ENCODE measurements at places on chromosomes 7 and 10.

- no peak for DNase-seq
Measured at GRCh38 chr10:103929381-103929921, 11.5 kb upstream of the STN1 start.

DNA sequence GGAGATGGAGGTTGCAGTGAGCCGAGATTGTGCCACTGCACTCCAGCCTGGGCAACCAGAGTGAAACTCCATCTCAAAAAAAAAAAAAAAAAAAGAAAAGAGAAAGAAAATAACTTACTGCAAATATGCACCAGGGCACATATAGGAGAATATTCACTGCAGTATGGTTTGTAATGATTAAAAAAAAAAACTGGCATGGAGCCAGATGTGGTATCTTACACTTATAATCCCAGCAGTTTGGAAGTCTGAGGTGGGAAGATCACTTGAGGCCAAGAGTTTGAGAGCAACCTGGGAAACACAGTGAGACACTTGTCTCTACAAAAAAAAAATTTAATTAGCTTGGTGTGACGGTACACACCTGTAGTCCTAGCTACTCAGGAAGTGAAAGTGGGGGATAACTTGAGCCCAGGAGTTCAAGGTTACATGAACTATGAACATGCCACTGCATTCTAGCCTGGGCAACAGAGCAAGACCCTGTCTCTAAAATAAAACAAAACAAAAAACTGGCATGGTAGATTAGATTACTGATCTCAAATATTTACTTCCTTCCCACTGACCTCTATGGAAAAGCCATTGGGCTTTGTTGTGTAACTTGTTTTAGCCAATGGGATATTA, 85.6 kb downstream of the MICU1 start:
- DNase-seq = no peak

- DNase-seq = no peak
Measured at GRCh38 chr7:151388007-151388297, 21.9 kb downstream of the WDR86 start.

DNA sequence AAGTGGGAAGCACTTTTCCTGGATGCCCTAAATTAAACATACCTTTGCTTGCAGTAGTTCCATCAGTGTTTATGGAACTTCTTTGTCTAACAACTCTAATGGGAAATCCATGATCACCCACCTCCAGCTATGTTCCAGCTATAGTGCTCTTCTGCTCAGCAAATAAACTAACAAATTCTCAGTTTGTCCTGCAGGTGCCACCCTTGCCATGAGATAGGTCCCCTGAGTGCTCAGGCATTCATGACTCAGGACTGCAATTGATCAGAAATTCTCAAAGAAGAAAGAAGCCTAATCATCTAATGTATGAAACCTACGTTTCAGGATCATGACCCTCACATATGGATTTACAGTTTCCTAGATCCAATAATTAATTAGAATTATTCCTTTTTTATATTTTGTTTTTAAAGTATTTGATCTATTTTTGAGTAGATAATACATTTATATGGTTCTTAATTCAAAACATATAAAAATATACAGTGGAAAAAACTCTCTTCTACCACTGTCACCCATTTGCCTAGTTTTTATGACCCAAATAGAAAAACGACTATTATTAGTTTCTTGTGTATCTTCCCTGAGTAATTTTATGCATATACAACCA, 48.7 kb upstream of the DYNC1I1 start:
- DNase-seq = no peak

- no peak for DNase-seq
Measured at GRCh38 chr7:99499371-99499720, 735 bp downstream of the ZNF394 start.

GRCh38 chr7:158541346-158542010, 46.1 kb downstream of the PTPRN2 start:
- DNase-seq = no peak

GRCh38 chr10:113713640-113713982, 33.9 kb downstream of the CASP7 start:
- DNase-seq = no peak

GRCh38 chr10:101397140-101397539, 43.2 kb downstream of the BTRC start:
- peak; percentile 25 for DNase-seq

DNA sequence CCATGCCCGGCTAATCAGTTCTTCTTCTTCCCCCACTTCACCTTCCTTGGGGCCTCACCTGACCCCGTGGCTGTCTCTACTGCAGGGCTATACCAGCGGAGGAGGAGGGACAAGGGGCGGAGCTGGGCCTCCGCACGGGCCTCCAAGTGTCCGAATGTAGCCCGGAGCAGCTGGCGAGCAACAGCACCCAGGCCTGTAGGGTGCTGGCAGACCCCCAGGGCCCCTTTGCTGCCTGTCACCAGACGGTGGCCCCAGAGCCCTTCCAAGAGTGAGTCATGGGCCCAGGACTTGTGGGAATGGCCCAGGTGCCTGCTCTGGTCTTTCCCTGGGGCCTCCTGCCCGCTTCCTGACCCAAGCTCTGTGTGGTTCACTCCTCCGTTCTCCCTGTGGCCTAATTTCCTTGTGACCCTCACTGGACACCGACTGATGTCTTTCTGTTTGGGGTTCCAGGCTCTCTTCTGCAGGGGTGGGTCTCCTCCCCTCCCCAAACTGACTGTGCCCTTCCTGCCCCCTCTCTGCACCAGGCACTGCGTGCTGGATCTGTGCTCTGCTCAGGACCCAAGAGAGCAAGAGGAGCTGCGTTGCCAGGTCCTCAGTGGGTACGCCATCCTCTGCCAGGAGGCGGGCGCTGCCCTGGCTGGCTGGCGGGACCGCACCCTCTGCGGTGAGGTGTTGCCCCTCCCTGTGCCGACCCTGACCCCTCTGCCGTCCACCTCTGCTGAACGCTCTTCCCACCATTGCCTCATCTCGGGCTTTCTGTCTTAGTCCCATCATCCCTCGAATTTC, 35.2 kb downstream of the EPHB4 start:
- DNase-seq = no peak

GRCh38 chr10:74491014-74491413, 335.4 kb upstream of the KAT6B start:
- DNase-seq = no peak

DNA sequence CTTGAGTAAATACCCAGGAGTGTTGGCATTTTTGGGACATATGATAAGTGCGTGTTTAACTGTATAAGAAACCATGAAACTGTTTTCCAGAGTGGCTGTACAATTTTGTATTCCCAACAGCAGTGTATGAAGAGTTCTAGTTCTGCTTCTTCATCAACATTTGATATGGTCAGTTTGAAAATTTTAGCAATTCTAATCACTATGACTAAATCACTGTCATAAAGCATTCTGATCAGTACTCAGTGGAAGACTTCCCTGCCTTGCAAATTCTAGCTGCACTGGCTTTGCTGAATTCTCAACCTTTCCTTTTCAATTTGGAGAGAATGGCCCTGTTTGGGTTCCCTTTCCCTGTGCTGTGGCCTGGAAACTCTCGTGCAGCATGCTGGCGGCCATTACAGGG, 18.6 kb upstream of the FAM221A start:
- DNase-seq = no peak

DNA sequence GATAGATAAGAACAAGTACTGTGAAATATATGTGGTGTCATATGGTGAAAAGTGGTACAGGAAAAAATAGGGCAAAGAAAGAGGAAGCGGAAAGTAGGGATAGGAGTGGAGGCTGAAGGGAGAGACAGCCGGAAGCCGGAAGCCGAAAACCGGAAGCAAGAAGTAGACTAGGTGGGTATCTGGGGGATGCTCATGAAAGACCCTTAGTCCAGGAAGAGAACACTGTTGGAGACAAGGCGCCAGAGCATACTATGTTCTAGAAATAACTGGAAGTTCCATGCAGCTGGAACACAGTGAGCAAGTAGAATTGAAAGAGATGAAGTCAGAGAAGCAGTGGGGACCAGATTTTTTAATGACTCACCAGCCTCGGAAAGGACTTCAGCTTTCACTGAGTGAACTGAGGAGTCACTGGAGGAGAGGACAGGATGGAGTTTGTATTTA, 22.5 kb downstream of the ST8SIA6 start:
- DNase-seq = peak; percentile 26

GRCh38 chr7:119197877-119198527, 973.5 kb downstream of the ANKRD7 start:
- no peak for DNase-seq

GRCh38 chr10:4931587-4931986, 31.6 kb upstream of the AKR1C1 start:
- no peak for DNase-seq

DNA sequence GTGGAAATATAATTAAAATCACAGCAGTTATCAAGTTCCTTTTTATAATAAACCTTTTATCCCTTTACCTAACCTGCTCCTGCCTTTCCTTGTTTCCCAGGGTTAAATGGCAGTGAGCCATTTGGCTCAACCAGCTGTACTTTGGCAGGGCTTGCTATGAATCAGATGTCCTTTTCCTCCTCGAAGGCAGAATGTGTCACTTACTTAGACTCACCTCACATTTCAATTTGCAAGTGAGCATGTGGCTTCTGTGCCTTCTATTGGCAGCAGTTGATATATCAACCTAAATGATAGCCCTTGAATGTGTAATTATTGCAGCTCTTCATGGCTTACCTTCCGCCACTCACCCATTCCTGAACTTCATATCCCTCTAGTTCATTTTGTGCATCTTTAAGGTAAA, 301.7 kb downstream of the CSTF2T start:
- DNase-seq = no peak

- DNase-seq = no peak
Measured at GRCh38 chr10:77252380-77253146, 385.0 kb downstream of the KCNMA1 start.

DNA sequence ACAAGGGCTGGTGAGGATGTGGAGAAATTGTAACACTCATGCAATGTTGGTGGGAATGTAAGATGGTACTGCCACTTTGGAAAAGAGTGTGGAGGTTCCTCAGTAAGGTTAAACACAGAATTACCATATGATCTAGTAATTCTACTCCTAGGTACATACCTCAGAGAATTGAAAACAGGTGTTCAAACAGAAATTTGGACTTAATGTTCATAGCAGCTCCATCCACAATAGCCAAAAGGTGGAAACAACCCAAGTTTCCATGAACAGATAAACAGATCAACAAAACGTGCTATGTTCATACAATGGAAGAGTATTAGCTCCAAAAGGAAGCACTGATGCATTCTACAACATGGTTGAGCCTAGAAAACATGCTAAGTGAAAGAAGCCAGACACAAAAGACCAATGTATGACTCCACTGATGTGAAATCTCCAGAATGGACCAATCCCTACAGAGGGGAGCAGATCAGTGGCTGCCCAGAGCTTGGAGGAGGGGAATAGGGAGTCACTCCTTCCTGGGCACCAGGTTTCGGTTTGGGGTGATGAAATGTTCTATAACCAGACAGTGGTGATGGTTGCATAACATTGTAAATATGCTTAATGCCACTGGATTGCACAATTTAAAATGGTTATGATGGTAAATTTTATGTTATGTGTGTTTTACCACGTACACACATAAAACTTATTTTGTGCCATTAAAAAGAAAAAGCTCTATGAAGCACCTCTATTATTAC, 5.7 kb upstream of the WDR86 start:
- no peak for DNase-seq

DNA sequence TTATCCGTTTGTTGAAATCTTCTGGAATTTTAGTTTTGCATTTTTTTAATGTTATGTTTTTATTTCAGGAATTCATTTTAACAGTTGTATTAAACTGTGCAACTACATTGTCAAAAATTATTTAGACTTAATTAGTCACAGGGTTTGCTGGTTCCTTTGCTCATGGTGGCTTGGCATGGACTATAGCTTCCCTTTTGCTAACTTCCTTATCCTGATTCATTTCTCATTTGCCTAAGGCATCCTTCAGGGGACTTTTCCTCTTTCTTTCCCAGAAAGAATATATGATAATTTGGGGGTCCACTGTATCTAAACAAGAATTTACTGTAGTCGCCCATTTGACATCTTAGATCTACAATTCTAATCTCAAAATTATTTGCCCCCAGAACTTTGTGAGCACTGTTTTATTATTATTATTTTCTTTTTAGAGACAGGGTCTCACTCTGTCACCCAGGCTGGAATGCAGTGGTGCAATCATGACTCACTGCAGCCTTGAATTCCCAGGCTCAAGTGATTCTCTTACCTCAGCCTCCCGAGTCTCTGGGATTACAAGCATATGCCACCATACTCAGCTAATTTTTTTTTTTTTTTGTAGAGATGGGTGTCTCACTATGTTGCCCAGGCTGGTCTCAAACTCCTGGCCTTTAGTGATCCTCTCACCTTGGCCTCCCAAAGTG, 13.9 kb downstream of the FIGNL1 start:
- peak; percentile 44 for DNase-seq

DNA sequence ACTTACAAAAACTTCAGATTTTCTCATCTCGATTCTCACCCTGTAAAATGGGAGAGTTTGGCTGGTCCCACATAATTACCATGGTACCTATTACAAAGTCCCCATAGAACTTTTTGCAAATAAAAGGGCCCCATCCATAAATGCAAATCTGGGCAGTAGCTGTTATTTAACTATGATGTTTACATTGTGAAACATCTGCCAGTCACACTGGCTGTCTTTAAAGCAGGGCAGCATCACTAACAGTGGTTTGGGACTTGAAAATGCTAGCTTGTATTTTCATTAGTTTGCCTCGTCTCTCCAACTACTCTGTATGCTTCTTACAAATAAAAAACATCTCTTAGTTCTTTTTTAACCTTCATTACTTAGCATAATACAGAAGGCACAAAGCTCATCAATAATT, 240.7 kb downstream of the FZD1 start:
- DNase-seq = no peak

DNA sequence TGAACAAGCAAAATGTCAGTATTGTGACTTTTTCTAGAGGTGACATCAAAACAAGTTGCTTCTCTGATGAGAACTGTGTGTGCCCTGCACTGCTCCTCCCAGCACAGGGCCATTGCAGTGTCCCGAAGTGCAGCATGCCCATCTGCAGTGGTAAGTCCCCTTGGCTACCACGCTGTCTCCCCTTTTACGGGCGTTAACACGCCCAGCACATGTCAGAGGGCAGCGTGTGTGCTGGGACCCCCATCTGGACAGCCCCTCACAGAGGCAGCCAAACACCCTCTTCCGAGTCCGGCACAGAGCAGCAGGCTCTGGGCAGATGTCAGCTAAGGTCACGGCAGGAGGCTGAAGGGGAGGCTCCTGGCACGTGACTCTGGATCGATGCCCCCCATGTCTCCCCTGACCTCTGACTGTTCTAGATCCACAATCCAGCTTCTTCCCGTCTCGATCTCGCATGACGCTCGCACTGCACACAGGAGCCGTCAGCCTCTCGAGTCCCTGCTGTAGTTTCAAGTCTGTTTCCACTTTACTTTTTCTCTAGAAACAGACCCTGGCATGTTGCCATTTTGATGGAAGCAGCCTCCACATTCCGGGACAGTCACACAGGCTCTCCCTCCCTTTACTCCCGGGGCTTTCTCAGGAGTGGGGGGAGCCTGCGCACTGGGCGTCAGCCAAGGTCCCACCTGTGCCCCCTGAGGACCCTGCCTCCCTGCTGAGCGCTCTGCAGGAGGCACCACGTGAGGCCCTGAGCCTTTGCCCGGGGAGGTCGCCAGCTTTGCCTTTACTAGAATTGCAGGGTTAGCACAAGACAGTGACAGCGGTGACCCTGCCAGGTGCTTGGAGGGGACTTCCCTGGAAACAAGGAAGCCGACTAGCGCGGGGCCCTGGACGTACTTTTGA, 133.8 kb downstream of the TCERG1L start:
- no peak for DNase-seq

All from amniotic stem cell (primary cell).